HTR-8/SVneo (cell line): ENCODE measurements at places on chromosomes 7 and 10.

DNA sequence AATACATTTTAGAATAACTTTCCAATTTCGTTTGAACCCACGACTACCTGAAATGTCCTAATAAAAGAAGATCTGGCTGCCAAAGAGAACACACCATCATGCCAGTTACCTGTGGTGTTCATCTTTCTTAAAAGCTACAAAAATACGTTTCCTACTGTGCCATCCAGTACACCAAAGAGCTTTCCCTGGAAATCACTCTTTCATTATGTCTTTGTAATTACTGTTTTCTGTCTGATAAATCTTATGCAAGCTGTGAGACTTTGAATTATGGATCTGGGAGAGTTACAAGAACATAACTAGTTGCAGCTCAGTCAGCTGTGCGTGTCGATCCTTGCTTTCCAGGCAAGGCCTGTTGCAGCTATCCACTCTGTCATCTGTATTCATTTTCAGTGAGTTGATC, 12.5 kb upstream of the POM121L12 start:
- no peak for DNase-seq

GRCh38 chr10:88828310-88828709, 23.3 kb downstream of the ANKRD22 start:
- no peak for DNase-seq

DNA sequence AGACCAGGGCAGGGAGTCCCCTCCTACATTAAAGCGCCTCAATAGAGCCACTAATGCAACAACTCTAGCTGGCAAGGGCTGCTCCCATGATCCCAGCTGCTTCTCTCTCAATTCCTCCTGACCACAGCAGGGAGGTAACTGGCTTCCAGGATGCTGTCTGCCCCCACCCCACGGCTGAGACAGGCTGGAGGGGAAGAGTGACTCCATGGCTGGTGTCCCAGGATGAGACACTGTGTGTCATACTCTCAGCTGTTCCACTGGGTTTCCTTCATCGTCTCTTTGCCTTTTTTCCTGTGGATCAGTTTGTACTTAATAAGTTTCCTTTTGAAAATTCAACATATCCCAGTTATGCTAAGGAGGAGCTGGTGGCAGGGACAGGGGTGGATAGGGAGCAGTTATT, 27.7 kb upstream of the MYH16 start:
- no peak for DNase-seq

- no peak for DNase-seq
Measured at GRCh38 chr10:20954519-20954918, 57.4 kb upstream of the NEBL start.

DNA sequence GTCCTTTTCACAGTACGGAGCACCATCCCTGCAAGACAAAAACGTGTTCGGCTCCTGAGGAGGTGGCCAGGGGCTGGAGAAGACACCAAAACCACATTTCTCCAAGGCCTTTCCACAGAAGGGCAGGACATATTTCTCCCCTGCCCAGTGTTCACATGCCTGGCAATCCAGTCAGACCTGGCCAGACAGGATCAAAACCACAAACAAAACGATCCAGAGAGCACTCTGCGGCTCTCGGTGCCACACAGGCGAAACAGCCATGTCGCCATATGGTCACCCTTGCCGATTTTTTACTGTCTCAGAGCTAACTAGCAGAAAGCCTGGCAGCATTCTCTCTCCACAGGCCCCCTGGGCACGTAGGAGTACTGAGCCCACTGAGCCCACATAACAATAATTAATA, 113.0 kb downstream of the ABLIM1 start:
- DNase-seq: no peak

- no peak for DNase-seq
Measured at GRCh38 chr10:132173185-132173584, 13.6 kb upstream of the DPYSL4 start.

- DNase-seq: no peak
Measured at GRCh38 chr7:140153666-140154161, 23.1 kb downstream of the KDM7A start.

DNA sequence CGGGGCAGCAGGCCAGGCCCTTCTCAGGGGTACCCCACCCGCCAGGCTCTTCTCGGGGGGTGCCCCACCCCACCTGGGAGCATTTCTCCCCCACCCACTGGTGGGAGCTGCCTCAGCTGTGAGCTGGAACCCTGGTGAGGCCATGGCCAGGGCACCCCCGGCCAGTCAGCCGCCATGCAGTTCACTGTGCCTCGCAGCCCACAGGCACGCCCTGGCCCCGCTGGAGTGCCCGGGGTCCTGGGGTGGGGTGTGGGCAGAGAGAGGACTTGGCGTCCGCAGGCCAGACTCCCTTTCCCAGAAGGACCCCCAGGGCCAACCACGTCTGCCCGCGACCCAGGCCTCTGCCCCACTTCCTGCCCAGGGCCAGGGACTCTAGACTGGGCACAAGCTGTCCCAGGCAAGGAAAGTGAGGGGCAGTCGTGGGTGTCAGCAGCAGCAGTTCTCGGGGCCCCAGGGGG, 13.1 kb downstream of the DPYSL4 start:
- no peak for DNase-seq
